Iris pigment epithelial cell (primary cell): ENCODE measurements at places on chromosomes 6 and 20.
A peak's percentile ranks its signal among the peaks of the same experiment; 100 is the strongest.

DNA sequence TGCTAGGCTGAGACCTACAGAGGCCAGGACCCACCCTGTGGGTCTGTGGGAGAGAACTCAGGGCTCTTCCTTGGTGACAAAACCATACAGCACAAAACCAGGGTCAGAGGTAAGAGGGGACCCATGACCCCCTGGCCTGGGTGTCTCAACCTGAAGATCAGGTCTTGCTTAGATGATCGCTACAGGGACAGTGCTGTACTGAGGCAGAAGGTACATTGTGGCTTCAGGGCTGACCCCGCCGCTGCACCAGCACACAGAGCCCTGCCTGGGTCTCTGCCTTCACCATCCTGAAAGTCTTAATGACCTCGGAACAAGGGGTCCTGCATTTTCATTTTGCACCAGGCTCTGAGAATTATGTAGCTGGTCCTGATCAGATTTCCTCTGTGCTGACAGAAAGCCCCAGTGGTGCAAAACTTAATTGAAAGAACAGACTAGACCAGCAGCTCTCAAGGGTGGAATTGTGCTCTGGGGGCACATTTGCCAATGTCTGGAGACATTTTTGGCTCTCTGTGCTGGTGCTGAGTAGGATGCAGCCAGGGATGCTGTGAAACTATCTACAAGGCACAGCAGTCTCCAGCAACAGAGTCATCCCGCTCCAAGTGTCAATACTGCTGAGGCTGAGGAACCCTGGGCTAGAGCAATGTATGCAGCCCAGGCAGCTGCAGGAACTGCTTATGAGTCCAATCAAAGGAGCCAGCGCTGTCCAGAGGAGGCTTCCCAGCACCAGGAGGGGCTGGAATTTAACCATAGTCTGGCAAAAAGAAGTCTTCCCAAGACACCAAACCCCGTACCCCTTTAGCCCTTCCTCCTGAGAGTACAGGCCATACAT is 254.9 kb downstream of the ERMARD start:
- no peak for DNase-seq

DNA sequence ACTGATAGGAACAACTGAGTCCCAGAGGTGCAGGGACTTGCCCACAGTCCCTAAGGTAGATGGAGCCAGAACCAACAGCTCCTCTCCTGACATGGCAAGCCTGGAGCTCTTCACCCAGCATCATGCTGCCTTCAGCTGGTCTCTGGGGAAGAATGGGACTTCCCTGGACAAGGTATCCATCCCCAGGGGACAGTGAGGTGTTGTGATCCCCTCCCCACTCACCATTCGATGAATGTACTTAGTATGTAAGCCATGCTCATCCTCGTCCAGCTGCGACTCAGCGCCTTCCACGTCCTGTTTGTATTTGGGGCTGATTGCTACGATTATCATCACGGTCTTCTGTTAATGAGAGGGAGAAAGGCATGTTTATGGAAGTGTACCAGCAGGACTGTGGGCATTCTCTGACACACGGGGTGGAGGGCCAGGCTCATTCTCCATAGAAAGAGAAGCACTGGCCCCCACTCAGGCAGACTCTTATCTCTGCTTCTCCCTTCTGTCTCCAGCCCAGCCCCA is 39.4 kb downstream of the TRAF3IP2 start:
- no peak for DNase-seq

- peak; percentile 35 for DNase-seq
Observed at GRCh38 chr6:14216946-14217684, 99.5 kb downstream of the CD83 start.

DNA sequence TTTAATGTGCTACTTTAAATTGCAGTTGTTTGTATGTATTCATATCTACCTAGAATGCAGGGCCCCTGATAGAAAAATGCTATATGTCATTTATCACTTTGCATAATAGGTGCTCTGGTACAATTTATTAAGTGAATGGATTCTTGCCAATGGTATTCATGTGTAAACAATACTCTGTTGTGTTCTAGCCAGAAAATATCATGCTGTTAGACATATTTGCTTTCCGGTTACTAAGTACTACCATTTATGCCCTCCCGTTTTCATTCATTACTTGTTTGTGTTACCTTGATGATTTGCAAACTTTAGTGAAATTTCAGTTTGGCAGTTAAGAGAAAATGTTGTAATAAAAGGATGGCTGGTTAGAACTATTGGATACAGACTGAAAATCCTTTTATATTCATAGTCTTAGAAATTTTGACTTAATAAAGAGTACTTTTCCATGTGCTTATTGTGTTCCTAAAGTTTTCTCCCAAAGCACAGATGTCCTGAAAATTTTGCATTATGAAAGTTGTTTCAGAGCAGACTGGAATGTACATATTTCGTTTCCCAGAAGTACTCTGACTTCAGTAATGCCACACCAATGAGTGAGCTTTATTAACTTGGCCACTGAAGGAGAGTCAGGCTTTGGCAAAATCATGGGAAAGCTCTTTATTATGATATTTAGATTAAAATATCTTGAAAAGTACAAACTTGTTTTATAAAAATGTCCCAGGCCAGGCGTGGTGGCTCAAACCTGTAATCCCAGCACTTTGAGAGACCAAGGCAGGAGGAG is 31.5 kb downstream of the RPF2 start:
- peak; percentile 47 for DNase-seq

GRCh38 chr6:84908304-84908904 is 144.0 kb upstream of the TBX18 start:
- DNase-seq: no peak

GRCh38 chr6:143426026-143426425 is 24.5 kb downstream of the ADAT2 start:
- no peak for DNase-seq

DNA sequence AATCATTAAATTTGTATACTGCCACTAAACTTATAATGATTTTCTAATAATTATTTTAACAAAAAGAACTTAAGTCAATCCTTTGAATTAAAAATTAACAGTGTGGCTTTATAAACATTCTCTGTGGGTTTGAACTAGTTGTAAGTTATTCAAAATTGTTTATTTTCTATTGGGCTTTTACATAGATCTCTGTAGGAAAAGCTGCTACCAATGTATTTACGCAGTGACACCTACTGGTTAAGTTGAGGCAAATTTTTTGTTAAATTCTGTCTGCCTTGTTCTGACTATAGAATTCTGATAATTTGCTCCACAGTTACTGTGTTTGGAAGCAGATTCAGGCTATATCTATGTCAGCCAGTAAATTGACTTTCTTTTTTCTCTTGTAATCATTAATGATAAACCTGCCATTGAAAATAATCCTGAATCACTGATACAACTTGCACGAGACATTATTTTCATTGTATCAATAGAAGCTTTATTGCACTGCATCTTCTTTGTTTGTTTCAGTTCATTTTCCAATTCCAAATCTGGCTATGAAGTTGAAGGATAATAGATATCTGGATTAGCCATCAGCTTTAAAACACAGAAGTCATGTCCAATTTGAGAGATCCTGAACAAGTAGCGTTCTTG is 66.0 kb upstream of the UTRN start:
- peak; percentile 63 for DNase-seq

DNA sequence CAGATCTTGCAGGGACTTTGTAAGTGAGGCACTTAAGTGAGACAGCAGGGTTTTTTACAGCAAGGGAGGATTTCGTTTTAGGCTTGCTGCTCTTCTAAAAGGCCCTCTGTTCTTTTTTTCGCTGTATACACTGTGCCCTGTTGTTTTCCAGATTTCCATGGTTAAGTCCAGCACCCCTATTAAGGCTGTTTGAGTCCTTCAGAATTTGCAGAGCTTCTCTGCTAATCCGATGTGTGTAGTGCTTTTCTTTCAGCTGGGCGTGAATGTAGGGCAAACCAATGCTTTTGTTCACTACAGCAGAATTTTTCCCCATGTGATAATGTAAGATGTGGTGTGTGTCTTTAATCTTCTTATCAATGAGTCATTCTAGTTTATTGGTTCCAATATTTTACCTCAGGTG is 200.5 kb upstream of the RREB1 start:
- DNase-seq: no peak

DNA sequence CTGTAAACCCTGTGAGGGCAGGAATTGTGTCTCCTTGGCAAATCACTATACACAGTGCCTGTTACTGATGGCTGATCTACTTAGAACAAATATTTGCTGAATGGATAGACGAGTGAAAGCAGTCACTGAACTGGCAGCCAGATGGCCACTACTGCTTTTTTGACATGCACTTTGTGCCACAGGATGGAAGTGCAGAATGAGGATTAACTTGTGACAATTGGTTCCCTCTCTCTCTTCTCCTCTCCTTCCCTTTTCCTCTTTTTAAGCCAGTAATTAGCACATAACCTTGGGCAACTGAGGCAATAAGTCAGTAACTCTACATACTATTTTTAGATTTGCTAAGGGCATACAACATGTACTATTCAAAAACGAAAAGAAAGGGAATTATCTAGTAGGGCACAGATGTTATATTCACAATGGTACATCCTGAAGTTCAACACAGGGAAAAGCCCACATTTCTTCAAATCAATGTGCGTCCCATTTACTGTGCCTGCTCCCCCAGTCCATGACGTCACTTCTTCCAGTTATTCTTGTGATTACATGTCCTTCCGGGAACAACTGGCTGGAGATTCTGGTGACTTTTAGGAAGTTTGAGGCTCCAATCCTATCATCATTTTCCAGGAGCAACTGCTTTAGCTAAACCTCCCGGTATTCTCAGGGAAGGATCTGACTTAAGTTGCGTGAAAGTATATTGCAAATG is 17.0 kb upstream of the RPS6KA2 start:
- DNase-seq: no peak

- DNase-seq: no peak
Observed at GRCh38 chr6:2843138-2843740, 1.6 kb upstream of the SERPINB1 start.

GRCh38 chr20:63883201-63883593 is 11.7 kb upstream of the DNAJC5 start:
- DNase-seq: no peak

DNA sequence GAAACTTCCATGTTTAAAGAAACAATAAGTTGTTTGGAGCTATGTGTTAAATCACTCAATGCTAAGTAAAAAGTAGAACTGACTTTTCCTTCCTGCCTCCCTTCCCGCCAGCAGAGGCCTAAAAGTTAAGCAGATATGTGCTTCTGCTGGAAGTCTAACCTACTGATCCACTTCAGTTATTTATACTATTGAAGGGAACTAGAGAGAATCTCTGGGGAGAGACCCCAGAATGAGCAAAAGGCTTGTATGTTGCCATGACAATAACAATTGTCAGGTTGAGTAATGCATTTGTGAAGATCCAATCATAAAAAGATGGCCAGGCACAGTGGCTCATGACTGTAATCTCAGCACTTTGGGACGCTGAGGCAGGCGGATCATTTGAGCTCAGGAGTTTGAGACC is 24.7 kb downstream of the MGME1 start:
- DNase-seq: no peak

DNA sequence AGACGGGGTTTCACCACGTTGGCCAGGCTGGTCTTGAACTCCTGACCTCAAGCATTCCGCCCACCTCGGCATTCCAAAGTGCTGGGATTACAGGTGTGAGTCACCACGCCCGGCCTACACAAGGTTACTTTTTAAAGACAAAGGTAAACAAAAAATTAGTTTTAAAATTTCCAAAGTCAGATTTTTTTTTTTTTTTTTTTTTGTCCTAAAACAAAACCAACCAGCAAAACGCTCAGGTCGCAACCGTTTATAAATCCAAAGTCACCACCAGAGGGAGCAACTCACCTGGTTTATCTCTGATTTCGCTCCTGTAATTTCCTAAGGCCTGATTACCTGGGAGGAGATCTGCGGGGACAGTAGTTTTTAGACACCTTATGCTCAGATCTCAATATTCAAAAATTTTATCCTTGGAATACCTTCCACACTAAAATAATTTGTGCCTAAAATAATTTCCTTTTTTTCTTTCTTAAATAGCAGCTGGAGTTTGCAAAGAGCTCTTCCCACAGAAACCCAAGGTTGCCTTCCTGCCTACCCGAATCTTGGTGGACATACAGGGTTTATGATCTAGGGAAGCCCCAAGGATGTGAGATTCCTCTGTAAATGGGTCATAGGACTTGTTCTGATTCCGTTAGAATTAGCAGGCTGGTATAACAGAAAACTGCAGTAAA is 19.8 kb upstream of the TREM1 start:
- peak; percentile 48 for DNase-seq

DNA sequence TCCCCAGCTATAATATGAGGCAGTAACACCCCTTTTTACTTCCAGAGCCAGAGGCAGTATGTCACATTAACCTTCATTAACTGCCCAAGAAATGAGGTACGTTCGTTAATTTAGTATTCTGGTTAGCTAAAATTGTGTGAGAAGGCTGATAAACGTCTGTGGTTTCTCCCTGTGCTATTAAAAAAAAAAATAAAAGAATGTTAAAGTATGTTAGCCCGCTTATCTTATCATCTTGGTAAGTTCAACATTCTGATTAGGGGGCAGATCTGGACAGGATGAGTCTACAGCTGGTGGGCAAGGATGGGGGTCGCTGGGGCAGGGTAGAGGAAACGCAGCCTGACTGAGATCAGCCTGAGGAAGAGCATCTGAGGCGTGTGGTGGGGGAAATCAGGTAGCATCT is 154.0 kb downstream of the PRL start:
- no peak for DNase-seq

GRCh38 chr6:152979116-152979515 is 3.7 kb downstream of the FBXO5 start:
- DNase-seq: no peak

DNA sequence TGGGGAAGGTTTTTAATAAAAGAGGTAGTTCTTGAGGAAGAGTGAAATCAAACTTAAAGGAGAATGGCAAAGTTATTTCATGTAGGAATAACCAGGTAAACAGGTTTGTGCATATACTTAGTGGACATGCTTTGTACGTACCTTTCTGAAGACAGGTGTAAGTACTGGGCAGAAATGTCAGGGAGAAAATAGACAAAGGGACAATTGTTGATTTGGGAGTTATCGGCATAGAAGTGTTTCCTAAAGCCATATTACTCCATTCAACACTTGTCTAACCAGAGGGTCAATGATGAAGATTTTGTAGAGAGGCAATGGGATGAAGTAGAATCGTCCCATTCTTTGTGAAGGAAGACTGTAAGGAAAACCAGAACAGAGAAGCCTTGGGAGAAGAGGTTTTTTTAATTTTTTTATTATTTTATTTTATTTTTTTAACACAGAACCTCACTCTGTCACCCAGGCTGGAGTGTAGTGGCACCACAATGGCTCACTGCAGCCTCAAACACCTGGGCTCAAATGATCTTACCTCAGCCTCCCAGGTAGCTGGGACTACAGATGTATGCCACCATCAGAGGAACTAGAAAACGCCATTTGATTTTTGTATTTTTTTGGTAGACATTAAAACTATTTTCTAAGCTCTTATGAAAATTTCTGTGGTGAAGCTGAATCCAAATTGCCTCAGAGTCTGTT is 18.0 kb downstream of the SMAP1 start:
- DNase-seq: no peak

GRCh38 chr6:157533048-157533871 is 152.3 kb downstream of the ZDHHC14 start:
- no peak for DNase-seq

- DNase-seq: no peak
Observed at GRCh38 chr20:47809161-47809960, 24.1 kb upstream of the SULF2 start.

DNA sequence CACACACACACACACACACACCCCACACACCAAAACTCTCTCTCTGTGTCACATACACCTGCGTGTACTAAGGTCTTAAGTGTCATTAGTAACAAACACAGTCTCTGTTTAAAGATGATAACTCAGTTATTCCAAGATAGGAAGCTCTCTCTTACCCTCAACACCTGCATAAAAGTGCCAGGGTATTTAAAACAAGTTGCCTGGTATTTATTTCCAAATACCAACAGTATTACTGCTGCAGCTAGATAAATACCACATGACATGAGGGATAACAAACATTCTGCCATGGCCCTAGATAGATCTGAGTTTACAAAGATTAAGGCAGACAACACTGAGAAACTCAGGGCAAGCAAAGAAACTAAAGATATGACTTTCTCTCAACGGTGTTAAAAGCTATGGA is 118.5 kb downstream of the SIM1 start:
- peak; percentile 51 for DNase-seq
